Central memory CD4-positive, alpha-beta T cell (primary cell): ENCODE measurements at places on chromosomes 5 and 9.

DNA sequence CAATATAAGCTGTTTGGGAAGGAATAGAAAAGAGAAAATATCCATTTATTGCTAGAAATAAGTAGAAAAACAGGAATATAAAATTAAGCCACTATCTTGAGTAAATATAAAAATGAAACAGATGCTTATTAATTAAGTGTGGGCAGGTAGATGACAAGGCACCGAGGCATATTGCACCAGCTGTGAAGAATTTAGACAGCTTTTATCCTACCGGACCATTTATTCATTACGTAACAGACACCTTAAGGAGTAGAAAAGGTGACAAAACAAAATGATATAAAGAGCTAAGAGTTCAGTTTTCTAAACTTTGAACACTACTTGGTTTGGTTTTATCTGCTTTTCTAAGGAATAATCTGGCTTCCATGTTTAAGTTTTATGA, 404.1 kb downstream of the PTPRD start:
- DNase-seq: no peak

DNA sequence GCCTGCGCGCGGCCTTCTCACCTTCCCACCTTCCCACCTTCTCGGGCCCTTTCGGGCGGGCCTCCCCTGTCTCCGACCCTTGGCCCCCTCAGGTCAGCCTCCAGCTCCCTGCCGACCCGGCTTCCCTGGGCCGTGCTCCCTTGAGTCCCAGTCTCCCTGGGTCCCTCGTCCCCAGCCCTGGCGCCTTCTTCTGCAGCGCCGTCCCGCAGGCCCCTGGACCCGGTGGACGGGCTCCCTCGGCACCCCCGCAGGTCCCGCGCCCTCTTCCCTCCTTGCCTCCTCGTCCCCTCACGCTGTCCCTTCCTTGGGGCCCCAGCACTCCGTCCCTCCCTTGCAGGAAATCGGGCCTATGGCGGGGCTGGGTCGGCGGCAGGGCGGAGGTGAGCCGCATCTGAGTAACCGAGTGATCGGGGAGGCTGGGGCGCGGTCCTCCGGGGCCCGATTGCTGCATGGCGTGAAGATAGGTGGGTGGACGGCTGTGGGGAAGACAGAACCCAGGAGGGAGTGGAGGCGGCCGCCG, 7.6 kb downstream of the ARPC5L start:
- peak; percentile 41 for DNase-seq

- no peak for DNase-seq
Observed at GRCh38 chr5:137954131-137954879, 65.0 kb downstream of the PKD2L2 start.

DNA sequence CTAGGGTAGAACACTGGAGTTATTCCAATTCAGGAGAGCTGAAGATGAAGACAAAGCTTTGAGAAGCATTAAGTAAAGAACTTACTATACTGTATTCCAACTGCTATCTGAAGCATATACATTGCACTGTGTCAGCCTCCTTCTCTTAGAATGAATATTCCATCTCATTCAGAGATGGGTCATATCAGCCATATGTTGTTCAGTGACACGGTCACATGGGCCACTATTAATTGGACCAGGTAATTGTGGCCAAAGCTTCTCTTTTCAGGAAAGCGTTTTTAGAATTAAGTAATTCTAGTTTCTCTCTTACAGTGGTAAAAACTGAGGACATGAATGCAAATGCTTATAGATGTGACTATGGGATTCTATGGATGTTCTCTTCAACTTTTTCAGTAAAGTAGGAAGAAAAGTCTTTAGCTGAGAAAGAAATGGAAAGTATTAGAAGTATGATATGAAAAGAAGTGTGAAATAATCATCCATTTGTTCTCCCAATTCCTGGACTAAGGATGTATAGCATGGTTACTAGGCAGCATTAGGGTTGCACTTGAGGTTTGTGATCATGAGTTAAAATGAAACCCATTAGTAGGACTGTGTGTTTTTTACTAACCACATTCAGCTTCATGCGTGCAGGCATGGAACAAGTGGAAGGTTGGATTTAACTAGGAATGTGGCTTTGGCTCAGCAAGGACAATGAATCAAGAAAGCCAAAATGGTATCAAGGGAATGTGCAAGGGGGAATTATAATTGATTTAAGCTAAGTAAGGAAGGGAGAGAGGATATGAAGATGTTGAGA, 40.9 kb downstream of the CETN3 start:
- DNase-seq: no peak

DNA sequence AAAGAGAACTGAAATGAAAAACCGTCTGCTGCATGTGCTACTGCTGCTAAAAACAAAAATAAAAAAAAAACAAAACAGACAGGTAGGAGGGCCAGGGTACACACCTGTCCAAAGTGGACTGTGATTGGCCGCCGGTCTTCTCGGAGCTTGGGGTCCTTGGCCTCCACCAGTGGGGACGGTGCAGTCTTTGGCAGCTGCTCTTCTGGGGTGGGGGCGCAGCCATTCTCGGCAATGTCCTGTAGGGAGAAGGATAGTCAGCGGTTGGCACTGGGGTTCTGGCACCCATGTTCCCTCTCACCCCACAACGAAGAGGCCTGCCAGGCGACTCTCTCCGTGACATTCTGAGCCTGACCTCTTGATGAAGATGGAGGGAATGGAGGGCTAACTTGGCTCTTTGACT, 84.3 kb downstream of the CRB2 start:
- no peak for DNase-seq

DNA sequence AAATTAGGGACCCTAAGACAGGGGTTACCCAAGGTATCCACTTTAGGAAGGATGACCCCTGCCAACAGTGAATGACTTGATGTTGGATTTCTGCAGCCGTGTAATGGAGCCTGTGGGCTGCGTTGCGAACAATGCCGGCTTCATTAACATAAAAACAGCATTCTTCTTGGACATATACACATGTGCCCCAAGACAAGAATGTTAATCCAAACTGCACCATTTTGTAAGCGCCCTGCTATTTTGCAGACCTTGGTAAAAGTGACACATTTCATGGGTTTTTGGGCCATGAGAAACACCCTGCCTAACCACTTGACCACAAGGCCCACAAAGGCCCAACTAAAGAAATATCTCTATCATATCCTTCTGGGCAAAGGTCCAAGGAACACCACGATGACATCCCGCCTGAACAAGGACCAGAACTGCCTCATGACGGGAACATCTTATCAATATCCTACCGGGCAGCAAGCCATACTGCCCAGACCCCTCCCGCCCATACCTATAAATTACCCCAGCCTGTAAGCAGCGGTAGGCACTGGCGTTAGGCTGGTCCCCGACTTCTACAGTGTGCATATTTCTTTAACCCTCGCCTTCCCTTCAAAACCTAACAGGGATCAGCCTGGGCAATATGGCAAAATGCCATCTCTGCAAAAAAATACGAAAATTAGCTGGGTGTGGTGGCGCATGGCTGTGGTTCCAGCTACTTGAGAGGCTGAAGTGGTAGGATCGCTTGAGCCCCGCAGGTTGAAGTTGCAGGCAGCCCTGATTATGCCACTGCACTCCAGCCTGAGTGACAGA, 9.7 kb upstream of the PDCD1LG2 start:
- DNase-seq: no peak

DNA sequence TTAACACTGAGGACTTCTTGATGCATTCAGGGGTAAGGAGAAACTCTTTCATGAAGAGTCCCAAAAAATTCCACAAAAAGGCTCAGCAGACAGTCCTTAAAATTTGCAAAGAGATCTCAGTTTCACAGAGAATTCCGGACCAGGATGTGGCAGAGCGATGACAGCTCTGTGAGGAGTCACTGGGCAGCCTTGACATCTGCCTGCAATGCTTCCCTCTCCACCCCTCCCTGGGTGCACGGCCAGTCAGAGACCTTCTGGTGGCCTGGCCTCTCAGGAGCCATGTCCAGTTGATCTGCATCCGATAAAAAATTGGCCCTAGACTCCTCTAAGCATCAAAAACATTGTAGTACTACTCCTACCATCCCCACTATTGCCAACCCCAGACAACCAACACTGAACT, 76.8 kb downstream of the MACROH2A1 start:
- DNase-seq: no peak

- no peak for DNase-seq
Observed at GRCh38 chr9:127897193-127897692, 2.2 kb downstream of the ST6GALNAC6 start.

GRCh38 chr5:5145651-5146529, 5.8 kb downstream of the ADAMTS16 start:
- no peak for DNase-seq

- no peak for DNase-seq
Observed at GRCh38 chr5:67381236-67381880, 184.8 kb upstream of the CD180 start.

DNA sequence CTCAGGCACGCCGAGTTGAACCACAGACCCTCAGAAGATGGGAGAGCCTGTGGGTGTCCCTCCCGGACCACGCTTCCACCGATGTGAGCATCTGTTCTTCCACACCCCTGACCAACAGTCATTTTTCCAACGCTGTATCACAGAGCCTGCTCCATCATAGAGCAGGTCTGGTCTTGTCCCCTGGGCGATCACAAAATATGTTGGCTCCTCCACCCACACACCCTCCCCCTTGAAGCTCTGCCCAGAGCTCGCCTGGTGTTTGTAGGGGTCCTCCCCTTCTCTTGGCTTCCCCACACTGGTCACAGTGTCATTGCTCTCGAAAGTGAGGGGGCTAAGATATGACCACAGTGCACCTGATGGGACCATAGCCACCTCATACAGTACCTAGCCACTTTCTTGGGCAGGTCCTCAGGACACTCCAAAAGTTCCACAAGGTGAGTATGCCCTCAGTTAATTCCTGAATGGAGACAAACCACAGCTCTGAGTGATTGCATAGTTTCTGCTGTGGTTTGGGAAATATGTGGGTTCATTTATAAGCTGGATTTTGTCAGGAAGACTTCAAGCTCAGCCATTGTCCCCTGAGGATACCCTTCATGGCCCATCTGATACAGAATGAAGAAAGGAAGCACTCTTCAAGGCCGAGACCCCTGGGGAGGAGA, 3.5 kb upstream of the ZNF618 start:
- DNase-seq: no peak

DNA sequence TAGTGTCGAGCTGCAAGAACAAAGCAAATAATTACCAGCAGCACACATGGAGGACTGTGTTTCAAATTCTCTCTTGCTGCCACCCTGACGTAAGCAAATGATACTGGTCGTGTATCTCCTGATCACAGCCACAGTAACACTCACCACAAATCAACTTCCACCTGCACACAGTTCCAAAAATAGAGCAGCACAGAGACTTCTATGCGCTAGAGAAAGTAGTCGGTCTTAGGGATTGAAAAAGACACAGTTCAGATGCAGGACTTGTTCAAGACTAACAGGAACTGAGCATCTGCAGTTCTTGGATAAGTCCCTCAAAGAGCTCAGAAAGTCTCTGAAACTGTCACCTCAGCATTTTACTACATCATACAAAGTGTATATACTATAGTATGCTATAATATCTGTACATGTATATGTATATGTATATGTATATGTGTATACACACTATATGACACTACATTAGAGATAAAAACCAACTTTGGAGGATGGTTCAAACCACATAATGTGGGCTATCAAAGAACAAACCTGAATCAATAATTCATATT, 279.0 kb downstream of the GLIS3 start:
- DNase-seq: no peak

GRCh38 chr9:71353720-71354119, 232.3 kb upstream of the TRPM3 start:
- DNase-seq: no peak

- DNase-seq: no peak
Observed at GRCh38 chr5:133390416-133391353, 221.7 kb downstream of the FSTL4 start.

DNA sequence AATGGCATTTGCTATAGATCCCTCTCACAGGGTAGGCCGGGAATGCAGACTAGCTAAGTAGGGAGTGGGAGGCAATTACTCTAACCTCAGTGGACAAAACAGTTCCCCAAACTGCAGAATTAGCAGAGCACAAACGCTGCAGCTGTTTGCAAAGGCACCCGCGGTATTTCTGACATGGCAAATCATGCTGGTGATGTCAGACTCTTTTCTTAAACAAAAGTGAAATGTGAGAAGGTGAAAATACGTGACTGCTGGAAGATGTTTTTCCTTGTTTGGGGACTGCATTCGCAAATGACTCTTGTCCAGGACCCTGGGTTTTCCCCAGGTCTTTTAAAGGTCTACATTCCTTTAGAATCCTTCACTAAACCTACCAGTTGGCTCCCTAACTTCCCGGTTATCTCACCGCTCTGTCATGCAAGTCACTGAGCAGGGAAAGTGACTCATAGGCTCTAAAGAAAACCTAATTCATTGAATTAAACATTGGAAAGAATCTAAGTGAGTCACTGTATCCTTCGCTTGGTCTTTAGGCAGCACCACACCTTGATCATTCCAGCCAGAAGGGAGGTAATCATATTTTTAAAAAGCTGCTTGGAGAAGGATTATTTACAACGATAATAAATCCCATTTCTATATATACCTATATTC, 91.5 kb upstream of the DNAH5 start:
- DNase-seq: no peak

GRCh38 chr5:176995896-176996767, 10.4 kb downstream of the UIMC1 start:
- no peak for DNase-seq

GRCh38 chr9:18496256-18497000, 22.5 kb downstream of the ADAMTSL1 start:
- DNase-seq: no peak

DNA sequence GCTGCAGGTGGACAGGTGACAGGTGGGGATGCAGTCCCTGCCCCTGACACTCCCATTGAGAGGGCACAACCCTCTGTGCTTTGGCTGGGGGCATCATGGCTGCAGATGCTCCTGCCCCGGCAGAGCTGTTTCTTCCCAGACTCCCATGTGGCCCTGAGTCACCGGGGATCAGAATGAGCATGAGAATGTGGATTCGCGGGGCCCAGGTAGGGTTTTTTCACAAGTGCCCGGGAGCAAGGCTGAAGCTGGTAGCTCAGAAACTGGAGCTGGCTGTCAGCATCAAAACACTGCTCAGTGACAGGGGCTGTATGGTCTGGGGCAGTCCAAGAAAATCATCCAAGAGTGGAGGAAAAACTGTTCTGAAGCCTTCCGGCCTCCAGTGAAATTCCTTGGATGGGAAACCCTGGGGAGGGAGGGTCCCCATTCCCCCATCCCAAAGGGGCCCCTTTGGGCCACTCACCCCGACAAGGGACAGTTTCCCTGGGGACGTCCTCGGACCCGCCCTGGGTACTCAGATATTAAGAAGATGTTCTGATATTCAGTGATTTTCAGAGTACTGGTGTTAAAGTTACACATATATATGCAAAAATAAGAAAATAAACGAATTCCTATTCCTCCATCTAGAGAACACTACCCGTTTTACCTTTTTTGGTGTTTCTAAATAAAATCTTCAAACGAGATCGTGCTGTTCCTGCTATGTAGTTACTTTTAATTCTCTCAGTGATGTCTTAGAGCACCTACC, 120.1 kb upstream of the LPCAT1 start:
- DNase-seq: no peak

GRCh38 chr5:127976525-127976924, 107.0 kb upstream of the SLC12A2 start:
- no peak for DNase-seq

GRCh38 chr9:2418619-2419018, 203.0 kb upstream of the VLDLR start:
- DNase-seq: no peak

GRCh38 chr5:134451225-134451935, 39.7 kb upstream of the CDKN2AIPNL start:
- no peak for DNase-seq

GRCh38 chr9:13444245-13445102, 165.0 kb upstream of the MPDZ start:
- no peak for DNase-seq

GRCh38 chr5:131396015-131396414, 132.2 kb downstream of the CDC42SE2 start:
- no peak for DNase-seq

GRCh38 chr9:85960688-85961093, 19.7 kb downstream of the NAA35 start:
- DNase-seq: no peak
